ENCODE measurements at places on chromosomes 4 and X. TPM values are rescaled to one million over a fixed set of nuclear protein-coding genes. Genes with fewer than 3 reads are reported as not detected.

DNA sequence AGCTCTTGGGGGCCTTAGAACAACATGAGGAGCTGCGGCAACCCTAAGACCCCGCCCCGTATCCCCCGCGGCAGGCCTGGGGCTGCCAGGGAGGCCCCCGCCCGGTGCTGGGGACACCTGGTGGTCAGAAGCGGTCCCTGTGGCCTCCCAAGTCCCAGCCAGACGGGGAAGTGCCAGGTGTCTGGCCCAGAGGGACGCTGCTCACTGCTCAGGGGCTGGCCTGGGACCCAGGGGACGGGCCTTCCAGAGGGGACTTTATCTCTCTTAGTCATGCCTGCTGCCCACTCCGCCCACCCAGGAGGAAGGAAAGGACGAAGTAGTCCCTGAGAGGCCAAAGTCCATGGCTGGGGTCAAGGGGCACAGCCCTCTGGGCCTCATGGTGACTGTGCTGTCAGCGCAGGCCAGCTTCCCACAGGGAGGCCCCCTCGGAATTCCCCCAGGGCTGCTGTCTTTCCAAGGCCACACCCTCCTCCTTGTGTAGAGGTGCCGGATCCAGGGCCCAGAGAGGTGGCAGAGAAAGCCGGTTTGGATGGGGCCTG is 31.0 kb upstream of the HTRA3 start:
- DNase-seq = no peak

GRCh38 chrX:12956704-12957534 is 18.0 kb upstream of the TMSB4X start:
- no peak for DNase-seq

GRCh38 chr4:116016201-116016600 is 902.8 kb upstream of the NDST4 start:
- peak; percentile 48 for DNase-seq

DNA sequence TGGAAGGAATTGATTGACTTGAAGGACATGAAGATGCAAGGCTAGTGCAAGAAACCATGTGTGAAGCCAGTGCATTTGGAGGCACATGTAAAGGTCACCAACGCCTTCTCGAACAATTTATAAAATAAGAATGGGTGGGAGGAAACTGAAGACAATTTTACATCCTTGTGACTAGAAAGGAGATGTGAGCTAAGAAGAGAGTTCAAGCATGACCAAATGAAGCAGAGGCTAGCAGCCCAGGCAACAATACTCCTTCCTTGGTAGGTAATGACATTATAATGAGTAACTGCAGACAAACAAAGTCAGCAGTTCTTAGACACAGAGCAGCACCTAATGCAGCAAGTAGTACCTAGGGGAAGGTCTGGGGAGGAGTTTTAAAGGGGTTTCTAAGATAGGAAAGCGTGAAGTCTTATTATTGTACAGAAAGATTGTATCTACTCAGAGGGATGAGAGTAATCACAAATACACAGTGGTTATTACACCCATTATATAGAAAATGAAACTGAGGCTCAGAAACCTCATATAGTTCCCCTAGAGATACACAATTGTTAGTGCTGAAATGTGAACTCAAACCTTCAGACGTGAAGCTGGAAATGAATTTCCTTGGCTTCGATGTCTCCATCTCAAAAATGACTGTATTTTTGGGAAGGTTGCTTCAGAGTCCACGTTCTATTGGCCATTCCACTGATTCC is 56.1 kb downstream of the ATXN3L start:
- no peak for DNase-seq

GRCh38 chrX:15055146-15055930 is 182.1 kb downstream of the MOSPD2 start:
- DNase-seq = no peak

GRCh38 chr4:107718351-107718965 is 1.6 kb downstream of the PAPSS1 start:
- no peak for DNase-seq

DNA sequence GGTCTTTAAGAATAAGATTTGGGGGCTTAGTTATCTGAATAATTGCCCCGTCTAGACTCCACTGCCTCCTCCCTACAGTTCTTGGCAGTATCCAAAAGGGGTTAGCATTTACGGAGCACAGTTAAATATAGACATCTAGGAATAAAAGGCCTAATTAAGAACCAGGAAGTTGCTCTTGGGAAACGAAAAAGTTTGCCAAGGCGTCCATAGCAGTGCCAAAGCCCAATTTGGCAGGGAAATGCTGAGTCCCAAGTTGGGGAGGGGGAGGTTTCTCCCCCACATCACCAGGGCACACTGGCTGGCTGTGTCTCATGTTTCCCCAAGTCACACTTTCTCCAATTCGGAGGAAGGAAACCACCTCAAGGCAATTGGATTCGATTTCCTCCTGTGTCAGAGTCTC is 338.7 kb downstream of the FBXW7 start:
- DNase-seq = no peak

DNA sequence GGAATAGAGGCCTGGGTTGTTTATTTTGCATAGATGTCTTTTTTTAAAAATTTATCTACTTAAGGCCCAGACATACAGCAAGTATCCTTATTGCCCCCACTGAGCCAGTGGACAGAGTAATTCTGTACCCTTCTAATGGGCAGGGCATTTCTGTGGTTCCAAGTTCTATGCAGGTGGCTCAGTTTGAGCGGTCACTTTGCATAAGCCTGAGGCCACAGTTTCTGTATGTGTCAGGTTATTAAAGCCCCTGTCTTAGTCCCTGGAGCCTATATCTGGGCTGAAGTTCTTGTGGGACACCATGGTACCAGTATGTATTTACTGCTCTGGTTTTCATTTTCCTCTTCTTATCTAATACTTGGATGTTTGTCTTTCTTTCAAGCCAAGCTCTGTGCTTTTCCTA is 168.8 kb downstream of the MID1IP1 start:
- no peak for DNase-seq

DNA sequence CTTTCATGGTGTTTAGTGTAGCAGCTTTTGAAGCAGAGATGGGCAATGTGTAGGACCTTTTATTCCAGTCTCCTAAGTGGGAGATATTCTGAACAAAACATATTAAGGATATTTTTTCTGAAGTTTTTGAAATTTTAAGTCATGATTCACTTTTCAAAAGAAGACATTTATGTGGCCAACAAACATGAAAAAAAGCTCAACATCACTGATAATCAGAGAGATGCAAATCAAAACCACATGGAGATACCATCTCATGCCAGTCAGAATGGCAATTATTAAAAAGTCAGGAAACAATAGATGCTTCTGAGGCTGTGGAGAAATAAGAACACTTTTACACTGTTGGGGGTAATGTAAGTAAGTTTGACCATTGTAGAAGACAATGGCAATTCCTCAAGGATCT is 76.0 kb downstream of the FAT4 start:
- DNase-seq = no peak

DNA sequence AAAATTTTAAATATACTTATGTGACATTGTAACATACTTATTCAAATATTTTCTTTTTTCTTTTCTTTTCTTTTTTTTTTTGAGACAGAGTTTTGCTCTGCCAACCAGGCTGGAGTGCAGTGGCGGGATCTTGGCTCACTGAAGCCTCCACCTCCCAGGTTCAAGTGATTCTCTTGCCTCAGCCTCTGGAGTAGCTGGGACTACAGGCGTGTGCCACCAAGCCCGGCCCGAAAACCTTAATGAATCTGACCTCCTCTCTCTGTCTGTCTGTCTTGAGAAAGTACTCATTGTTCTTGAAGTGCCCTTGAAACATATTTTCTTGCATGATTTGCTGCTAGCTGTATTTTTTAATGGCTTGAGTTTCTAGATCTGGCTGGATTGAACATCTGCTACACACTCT is 136.8 kb downstream of the ANAPC4 start:
- DNase-seq = no peak

- DNase-seq = no peak
Observed at GRCh38 chr4:146261041-146261440, 46.7 kb downstream of the REELD1 start.

GRCh38 chrX:51598899-51599298 is 19.8 kb downstream of the CENPVL3 start:
- DNase-seq = no peak

DNA sequence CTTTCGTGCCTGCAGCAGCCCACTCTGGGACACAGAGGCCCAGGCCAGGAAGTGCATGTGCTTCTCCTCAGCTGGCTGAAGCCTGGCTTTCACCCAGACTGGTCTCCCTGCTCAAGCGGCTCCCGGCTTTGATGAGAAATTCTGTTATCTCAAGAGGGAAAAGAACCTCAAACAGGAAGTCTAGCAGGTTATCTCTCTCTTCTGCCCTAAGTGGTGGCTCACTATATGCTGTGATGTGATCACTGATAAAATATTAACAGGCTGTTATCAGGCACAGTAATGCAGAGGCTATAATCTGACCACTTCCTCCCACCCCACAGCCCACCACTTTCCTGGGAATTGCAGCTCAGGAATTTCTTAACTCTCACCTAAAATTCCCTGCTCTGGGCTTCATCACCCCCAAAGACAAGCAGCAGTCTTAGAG is 13.3 kb downstream of the CLDN2 start:
- DNase-seq = no peak

- DNase-seq = no peak
Observed at GRCh38 chrX:68018248-68019203, 414.8 kb downstream of the OPHN1 start.

- DNase-seq = no peak
Observed at GRCh38 chr4:1640190-1640589, 43.9 kb downstream of the FAM53A start.

DNA sequence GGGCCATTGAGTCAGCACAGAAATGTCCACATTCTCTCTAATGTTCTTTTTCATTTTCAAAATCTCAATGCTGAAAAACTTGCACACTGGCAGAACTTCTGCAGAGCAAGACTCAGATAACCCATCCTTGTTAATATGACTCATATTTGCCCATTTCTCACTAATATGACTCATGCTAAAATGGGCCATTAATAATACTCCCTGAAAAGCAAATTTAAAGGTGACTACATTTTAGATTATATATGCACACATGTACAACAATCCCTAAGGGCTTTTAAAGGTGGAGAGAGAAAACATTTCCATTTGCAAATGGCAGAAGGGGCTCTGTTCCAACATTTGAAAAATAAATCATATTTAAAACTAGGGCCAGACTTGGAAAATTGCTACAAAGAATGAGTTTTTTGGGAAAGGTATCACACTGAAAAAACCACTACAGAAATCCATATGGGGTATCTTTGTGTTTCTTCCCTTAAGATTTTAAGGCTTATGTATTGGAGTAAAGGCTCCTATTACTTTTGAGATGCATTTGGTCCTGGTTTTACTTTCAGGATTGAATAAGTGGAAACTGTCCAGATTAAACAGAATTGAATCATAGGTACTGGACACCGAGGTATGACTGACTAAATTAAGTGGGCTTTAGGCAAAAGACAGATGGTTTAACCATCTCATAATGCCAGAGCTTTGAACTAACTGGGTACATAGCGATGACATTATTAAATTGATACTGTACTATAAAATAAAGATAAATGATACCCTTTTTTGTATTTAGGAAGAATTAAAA is 30.0 kb downstream of the TLR2 start:
- DNase-seq = no peak

- DNase-seq = no peak
Observed at GRCh38 chr4:62560858-62561257, 1360.7 kb downstream of the ADGRL3 start.

- DNase-seq = no peak
Observed at GRCh38 chrX:76931518-76931917, 504.0 kb downstream of the MAGEE1 start.

- no peak for DNase-seq
Observed at GRCh38 chrX:14946606-14947155, 73.5 kb downstream of the MOSPD2 start.

DNA sequence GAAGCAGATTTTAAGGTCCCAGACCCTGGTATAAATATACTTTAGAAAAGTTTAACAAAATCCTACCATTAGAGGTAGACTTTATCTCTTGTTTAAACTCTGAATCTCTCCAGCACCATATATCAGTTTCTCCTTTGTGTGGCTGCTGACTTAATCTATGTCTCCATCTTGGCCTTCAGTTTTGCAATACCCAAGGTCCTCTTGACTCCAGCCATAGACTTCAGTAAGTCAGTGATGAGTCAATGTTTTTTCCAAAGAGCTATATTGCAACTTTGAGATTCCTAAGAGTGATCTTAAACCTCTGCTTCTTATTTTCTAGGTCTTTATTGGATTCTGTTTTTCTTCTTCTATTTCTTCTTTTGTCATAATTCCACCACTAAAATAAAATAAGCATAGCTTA is 50.8 kb upstream of the ADGRL3 start:
- DNase-seq = no peak

DNA sequence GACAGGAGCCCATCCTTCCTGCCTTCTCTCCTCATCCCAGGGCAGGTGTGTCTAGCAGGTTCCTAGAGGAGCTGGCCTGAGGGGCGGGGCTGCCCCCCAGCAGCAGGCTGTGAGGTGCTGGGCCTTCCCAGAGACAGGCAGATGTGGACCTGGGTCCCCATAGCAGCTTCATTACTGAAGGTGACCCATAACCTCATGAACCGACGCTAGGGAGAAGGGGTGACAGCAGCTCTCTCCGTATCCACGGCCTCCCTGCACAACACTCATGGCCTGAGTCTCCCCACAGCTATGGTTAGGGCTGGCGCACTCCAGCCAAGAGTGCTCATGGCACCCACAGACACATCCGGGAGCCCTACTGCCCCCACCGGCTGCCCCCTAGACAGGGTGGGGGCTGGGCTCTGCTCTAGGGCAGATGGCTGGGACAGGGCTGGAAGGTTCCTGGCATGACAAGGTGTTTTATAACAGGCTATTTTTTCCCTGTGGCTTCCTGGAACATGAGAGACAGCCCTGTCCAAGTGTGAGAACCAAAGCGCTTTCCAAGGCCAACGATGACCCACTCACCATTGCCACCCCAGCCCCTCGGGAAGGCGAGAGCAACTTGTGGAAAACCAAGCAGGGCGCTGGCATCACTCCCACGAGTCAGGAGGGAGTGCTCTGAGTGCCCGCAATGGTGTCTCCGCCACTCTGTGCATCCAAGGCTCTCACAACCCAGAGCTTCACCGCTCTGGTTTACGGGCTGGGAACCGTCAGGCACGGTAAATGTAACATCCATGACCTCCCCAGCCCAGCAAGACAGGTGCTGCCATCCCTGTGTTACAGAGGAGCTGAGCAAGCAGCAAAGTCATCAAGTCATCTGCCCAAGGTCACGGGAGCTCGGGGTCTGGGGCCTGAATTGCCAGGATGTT is 59.8 kb downstream of the ACOX3 start:
- no peak for DNase-seq

DNA sequence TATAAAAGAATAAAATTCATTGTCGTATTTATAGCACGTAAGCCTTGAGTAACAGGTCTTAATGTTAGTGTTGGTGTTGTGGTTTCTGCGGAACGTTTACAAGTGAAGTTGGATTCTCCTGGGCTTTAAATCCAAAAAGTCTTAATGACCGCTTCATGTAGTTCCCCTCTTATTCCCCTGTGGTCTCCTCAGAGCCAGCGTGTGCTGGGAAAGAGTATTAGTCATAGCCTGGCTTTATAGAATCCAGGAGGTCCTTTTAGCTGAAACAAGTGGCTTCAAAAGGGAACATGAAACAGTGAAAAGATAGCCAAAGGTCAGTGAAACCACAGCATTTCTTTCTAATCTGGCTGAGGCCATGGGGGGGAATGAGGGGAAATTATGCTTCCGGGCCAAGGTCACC is 79.1 kb downstream of the CLCN4 start:
- no peak for DNase-seq

GRCh38 chrX:50677789-50678188 is 136.2 kb downstream of the SHROOM4 start:
- DNase-seq = no peak

The DCAF12L1 gene
- total RNA-seq = not detected

The KIF4A gene
- 0.15 TPM for total RNA-seq

The TMEM47 gene
- 36.8 TPM for total RNA-seq

The MGAT4D gene
- not detected for total RNA-seq

The SSX2 gene
- not detected for total RNA-seq

The PGAM4 gene
- total RNA-seq = not detected

The ARMCX1 gene
- total RNA-seq = 36.9 TPM

The CXCL13 gene
- 2.9 TPM for total RNA-seq

The NRK gene
- total RNA-seq = 0.16 TPM

The ADH6 gene
- not detected for total RNA-seq

The RXFP1 gene
- 0.15 TPM for total RNA-seq

All from breast epithelium (tissue), 4 donors.